ENCODE measurements at places on chromosomes 5 and 9.

DNA sequence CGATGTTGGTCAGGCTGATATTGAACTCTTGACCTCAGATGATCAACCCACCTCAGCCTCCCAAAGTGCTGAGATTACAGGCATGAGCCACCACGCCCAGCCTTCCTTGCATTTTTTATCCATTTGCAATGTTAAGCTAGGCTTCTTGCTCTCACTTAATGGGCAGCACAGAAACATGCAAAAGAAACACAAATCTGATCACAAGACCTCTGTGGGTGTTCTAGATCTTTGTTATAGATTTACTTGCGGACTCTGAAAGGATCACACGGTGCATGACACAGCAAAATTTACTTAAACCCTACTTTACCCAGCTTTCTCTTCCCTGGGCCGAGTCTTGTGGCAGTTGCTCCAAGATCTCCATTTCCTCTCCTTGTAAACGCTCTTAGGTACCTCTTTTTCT is 71.3 kb downstream of the PSAT1 start:
- no peak for DNase-seq

DNA sequence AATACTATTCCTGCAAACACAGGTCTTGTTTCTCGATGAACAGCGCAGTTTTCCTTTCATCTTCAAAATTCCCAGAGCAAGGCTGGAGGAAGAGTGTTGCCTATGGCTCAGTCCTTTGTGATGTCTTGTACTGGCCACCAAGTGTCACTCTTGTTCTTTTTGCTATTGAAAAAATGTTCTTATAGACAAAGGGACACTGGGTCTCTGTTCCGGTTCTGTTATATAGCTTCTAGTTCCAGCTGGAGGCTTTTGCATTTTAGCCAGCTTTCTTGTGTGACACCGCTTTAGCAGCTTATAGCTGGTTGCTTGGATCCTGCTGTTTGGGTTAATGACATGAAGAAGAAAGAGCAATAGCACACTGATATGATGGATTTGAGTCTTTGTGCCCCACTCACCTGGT is 343.7 kb upstream of the KCNN2 start:
- no peak for DNase-seq

DNA sequence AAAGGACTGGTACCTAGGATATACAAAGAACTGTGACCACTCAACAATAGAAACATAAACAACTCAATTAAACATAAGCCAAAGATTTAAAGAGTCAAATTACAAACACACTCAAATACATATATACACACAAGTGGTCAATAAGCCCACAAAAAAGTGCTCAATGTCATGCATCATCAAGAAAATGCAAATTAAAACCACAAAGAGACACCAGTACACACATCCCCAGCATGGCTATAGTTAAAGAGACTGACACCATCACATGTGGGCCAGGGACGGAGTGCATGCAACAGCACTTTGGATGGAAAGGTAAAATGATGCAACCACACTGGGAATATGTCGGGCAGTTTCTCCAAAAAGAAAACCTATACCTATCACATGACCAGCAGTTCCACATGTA is 89.7 kb downstream of the CAAP1 start:
- no peak for DNase-seq

DNA sequence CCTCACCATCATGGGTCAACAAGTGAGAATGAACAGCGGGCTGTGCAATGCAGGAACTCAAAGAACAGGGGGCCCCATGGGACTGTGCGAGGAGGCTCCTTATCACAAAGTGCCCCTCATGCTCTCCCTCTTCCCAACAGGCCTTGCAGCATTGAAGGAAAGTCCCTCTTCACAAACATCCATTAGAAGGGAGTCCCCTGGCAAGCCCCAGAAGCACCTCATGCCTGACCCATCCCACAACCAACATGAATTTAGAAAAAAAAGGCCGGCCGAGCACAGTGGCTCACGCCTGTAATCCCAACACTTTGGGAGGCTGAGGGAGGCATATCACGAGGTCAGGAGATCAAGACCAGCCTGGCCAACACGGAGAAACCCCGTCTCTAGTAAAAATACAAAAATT is 122.6 kb upstream of the FSTL4 start:
- DNase-seq = no peak

- no peak for DNase-seq
These were observed 64.8 kb downstream of the PAPPA start for GRCh38 chr9:116218399-116218798.

- no peak for DNase-seq
These were observed 81.6 kb upstream of the BOD1 start for GRCh38 chr5:173697931-173698579.

- DNase-seq = no peak
These were observed 129.3 kb downstream of the KDM4C start for GRCh38 chr9:6887051-6887450.

DNA sequence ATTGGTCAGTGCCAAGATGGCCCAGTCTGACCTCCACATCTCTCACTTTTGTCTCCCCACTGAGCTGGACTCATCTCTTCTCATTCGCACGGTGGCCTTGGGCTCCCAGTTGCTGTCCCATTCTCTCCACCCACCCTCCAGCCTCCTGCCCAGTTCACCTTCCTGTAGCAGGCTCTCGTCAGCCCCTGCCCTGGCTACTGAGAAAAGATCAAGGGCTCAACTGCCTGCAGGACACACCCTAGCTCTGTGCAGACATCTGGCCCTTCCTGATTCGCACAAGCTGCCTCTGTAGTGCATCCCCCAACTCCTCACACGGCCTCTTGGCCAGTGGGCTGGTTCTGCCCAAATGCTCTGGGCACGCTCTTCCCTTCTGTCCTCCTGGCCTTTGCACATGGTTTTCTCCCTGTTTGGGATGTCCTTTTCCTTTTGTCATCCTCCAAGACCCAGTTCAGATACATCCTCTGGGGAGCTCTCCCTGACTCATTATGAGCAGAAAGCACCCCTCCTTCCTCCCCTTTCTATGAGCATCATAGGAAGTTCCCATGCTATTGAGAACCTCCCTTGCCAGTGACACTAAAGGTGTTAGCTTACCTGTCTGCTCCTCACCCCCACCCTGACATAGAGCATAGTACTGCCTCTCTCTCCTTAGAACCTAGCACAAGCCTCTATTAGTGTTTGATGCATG is 78.5 kb upstream of the TGFBR1 start:
- no peak for DNase-seq

- DNase-seq = no peak
These were observed 1.9 kb downstream of the ALDH1A1 start for GRCh38 chr9:72950875-72951442.

- no peak for DNase-seq
These were observed 17.9 kb downstream of the CCDC171 start for GRCh38 chr9:15570769-15571168.

DNA sequence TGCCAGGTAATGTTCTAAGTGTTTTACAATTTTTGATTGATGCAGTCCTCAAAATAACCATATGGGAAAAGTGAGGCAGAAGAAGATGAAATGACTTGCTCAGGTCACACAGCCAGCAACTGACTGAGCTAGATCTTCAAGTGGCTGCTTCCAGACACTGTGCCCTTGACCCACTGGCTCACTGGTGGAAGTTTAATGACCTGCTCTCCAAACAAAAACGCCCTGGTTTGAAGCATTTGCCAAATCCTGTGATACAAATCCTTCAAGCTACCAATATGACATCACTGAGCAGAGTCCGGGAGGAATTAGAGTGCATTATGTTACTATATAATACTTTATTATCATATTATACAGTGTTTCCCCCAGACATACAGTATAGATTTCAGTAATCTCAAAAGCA is 459.4 kb downstream of the GADD45G start:
- no peak for DNase-seq

- DNase-seq = peak; percentile 4
These were observed 177.9 kb upstream of the KCNN2 start for GRCh38 chr5:114184006-114184405.

GRCh38 chr9:79193001-79193400 is 378.8 kb upstream of the TLE4 start:
- peak; percentile 91 for DNase-seq

DNA sequence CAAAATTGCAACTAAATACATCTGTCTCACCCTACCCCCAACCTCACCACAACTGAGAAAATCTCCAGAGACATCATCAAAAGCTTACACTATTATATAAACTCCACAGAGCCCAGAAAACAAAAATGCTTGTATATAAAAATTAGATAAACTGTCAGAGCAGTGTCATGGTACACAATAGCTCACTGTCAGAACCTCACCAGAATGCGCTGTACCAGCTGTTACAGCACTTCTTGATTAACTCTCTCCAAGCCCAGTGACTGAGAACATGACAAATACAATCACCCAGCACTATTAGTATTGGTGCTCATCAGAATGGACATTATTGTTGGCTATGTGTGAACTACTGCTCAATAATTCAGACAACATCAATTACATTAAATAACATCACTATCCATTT is 65.7 kb downstream of the ZDHHC21 start:
- no peak for DNase-seq

GRCh38 chr9:38677660-38678303 is 42.2 kb downstream of the FAM240B start:
- no peak for DNase-seq

- DNase-seq = no peak
These were observed 18.4 kb downstream of the GPX3 start for GRCh38 chr5:151038801-151039238.

DNA sequence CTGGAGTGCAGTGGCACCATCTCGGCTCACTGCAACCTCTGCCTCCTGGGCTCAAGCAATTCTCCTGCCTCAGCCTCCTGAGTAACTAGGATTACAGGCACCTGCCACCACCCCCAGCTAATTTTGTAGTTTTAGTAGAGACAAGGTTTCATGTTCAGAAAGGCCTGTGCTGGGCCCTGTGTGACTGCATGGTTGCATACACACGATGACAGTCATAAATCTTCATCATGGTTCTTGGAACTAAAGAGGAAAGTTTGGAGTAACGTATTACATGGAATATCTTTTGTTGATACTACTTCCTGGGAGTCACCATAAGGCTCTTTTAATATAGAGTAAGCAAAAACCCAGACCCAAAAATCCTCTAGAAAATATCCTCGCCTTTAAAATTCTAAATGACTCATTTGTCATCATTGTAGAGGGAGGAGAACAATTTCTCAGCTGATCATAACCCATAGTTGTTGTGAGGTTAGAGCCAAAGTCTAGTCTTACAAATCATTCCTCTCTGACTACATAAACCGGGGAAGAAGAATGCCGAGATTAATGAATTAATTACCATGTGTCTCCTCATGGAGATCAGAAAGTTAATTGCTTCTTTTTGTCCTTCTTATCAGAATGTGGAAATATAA is 47.0 kb downstream of the KLF9 start:
- no peak for DNase-seq

GRCh38 chr9:69292078-69292477 is 32.9 kb upstream of the ENTREP1 start:
- no peak for DNase-seq

GRCh38 chr5:40781843-40782409 is 16.2 kb downstream of the PRKAA1 start:
- DNase-seq = peak; percentile 49

DNA sequence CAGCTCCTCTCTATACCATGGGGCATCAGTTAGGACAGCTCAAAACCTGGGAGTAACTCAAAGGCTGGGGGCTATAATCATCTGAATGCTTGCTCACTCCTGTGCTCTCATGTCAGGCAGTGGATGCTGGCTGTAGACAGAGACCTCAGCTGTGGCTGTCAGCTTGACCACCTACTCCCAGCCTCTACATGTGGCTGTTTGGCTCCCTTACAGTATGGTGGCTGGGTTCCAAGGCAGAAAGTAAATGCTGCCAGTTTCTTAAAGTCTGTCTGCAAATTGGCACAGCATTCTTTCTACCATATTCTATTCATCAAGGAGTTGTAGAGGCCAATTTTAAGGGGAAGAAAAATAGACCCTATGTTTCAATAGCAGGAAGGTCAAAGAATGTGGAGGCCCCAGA is 66.9 kb downstream of the TMC1 start:
- DNase-seq = no peak

DNA sequence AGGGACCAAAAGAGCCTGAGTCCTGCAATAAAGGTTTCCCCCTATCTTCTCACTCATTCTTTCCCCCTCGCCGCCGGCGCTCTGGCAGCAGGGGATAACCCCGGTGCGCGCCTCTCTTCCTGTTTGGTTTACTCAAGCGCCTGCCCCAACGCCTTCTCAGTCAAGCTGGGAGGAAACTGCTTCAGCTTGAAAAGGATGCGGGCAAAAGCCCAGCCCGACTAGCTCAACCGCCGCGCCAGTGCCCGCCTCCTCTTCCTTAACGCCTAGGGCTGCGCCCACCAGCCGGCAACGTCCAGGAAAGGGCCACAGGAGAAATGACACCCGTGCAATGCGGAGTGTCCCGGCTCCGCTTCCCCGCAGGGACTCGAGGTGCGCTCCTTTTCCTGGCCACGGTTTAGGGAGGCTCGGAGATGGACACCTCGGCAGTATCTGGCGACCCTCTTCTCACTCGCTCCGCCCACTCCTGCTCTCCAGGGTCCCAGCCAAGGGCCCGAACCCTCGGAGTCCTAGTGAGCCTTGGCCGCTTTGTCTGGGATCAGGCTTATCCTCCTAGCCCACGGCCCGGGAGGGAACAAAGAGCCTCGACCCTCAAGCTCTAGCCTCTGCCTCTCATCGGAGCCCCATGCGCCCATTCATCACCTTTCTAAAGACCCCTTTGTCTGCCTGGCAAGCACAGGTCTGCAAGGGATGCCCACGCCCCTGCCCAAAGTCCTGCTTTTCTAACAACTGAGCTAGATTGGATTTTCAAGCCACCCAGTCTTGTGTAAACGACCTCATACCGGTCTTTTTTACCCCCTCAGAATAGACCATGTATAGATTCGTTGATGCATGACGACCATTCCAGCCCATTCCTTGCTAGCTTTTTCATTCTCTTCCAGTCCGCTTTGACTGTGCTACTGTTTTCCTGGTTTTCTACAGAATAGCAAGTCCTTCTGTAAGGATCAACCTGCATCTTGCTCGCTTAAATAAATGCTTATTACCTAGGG is 2.0 kb downstream of the ST8SIA4 start:
- peak; percentile 49 for DNase-seq

GRCh38 chr9:98791608-98792490 is 4.5 kb downstream of the ANKS6 start:
- no peak for DNase-seq

DNA sequence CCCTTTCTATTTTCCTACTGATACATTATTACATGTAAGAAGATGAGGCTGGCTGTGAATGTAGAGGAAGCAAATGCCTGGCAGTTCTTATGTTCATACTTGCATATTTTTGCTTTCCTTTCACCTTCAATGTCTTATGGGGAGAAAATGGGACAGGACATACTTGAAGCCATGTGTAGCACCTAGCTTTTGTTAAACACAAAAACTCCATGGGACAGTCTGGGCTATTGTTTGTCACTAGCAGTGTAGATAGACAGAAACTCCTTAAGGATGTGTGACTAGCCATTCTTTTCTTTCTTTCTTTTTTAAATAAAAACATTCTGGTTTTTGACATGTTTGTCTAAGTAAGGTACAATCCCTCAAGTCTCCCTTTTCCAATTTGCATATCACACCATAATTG is 122.7 kb downstream of the ARL15 start:
- DNase-seq = no peak
